IPS-NIHi11 (cell line): ENCODE measurements at places on chromosomes 12 and 14.

DNA sequence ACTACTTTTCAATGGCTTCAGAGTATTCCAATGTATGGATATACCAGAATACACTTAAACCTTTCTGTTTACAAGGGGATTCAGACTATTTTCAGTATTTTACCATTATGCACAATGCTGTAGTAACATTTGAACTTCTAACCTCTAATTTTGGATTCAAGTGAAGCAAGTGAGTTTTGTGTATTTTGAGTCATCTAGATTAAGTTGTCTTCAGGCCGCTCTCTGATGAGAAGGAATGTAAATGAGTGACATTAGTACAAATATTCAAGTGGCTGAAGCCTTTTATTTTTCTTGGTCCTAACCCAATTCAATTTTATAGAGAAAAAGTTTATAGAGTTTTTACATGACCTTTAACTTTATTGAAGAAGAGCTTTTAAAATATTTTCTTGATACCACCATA is 125.6 kb downstream of the PDE3A start:
- DNase-seq = no peak

DNA sequence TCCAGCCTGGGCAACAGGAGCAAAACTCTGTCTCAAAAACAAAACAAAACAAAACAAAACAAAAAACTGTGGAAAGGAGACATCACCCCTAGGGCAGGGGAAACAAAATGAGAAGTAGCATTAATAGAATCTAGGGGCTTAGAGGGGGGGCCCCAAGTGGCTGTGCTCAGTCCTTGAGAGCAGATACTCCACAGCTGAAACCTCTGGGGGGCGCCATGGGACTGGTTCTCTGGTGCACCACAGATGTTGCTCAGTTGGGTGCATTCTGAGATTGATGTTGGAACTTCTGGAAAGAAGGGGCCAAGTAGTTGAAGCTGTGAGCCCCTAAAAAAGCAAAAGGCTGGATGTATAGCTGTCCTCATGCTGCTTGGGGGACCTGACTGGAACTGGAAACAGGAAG is 11.8 kb upstream of the SYNE2 start:
- DNase-seq = peak; percentile 40

DNA sequence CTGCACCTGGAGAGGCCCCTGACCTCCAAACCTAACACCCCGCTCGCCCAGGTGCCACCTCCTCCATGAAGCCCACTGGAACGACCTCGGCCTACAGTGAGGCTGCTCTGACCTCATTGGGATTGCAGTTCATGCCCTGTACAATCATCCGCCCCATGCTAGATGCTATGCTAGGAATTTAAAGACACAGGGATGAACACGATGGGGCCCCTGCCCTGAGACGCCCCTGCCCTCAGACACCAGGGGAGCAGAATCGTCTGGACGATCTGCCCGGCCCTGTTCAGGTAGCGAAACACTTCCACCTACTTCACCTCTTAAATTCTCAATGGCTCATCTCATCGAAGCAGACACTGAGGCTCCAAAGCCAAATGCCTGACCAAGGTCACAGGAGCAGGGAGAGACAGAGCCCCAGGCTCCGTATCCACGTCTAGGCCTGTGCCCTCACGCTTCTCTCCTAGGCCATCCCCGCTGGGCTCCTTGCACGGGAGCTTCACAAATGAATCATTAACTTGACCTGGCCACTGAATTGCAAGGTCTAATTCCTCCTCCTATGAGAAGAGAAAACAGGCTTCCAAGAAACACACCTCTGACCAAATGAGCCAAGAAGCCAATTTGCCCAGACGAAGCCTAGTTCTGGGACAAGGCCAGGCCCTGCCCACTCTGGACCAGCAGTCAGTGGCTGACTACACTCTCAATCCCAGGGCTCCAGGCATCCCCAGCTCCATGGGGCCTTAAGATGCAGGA is 35.2 kb downstream of the SCARB1 start:
- DNase-seq = no peak

DNA sequence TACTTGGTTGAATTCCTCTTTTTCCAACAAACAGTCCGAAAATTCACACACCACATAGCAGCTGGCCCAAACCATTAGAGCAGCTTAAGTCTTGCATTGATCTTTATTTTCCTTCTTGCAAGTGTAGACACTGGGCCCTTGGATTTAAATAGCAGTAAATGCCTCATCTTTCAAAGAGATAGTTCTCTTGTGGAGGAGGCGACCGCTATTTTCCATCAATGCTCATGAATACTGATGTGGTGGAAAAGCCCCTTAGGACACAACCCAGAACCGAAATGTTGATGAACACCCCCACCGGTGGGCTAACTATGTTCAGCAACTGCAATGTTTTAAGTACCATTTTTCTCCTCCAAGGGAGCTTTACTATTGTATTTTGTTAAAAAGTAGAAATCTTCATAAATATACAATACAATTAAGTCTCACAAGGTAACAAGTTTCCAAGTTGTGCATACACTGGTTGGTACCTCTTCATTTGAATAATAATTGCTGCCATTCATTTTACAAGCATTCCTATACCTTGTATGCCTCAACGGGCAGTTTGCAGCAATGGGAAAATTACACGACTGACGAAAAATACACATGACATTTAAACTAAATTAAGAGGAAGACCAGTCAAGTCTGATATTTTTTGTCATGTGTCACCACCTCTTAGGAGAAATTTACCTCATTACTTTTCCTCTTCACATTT is 18.0 kb downstream of the NIN start:
- DNase-seq = no peak

DNA sequence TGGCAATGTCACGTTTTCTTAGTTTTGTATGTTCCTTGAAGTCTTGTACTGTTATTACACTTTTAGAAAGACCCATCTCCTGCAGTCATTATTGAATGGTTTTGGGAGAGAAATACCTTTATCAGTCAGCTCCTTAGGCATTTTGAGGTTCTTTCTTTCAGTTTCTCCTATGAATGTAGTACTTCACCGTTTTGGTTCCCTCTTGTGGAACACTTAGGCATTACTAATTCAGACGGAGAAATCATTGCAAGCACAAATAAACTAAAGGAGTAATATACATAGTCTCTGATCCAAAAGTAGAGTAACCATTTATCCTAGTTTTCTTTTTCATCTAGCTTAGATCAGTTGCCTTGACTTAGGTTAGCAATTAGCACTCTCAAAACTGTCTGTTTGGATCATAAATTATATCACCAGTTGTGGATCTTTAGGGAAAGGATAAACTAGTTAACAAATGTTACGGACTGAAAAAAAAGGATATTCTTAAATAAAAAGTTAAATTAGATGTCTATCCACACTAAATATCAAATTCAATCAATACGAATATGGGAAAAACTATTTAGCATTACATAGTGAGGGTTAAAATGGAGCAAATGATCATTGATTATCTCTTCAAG is 1538.3 kb upstream of the SEL1L start:
- DNase-seq = no peak

- DNase-seq = no peak
These were observed 277.4 kb downstream of the BCL11B start for GRCh38 chr14:98994561-98994960.

DNA sequence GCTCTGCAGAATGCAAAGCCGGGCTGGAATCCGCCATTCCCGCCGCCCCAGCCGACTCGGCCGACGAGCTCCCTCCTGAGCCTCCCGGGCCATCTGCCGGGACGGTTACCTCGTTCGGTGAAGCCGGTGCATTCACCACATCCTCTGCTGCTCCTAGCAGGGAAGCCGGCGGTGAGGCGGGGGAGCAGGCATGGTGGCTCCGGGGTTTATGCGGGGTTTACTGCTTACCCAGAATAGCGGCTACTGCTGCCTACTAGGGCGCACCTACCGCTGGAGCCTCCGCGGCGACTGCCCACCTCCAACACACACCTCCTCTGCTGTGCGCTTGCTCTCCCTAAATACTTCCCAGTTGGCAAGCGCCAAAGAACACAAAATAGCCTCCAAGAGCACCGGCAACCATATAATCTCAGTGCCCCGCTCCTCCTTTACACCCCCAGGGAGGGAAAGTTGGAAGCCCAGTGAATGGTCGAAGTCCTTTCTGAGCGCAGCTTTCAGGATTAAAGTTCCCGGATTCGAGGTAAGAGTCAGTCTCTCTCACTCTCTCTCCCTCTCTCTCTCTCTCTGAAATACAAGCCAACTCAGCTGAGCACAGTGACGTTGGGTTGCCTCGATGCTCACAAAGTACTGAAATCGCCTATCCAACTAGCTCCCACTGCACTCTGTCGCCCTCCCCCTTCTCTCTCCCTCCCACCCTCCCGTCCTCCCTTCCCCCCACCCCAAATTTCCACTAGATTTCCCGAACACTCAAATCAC is at the start of gene TBX5:
TBX5 (minus strand) TSS at position 626 of the 753 bp plus-strand sequence. CDS start 2,246 bp downstream, outside the sequence.
- DNase-seq = no peak

GRCh38 chr14:58560208-58560607 is 77.6 kb upstream of the DACT1 start:
- no peak for DNase-seq

DNA sequence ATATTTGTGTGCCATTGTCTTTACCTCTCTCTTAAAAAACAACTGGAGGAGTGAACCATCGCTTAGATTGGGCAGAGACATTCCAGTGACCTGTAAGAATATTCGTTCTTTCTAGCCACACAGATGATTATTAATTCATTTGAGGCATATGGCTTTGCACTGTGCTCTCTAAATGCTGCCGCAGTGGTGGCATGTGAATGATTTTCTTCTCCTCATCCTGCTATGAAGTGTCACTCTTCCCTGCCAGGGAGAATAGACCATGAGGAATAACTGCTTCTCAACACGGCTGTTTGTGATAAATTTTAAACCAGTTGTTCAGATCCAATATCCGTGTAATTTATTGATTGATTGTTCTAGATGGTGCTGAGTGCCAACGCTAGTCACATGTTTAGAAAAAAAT is 225.3 kb downstream of the CNTN1 start:
- no peak for DNase-seq

DNA sequence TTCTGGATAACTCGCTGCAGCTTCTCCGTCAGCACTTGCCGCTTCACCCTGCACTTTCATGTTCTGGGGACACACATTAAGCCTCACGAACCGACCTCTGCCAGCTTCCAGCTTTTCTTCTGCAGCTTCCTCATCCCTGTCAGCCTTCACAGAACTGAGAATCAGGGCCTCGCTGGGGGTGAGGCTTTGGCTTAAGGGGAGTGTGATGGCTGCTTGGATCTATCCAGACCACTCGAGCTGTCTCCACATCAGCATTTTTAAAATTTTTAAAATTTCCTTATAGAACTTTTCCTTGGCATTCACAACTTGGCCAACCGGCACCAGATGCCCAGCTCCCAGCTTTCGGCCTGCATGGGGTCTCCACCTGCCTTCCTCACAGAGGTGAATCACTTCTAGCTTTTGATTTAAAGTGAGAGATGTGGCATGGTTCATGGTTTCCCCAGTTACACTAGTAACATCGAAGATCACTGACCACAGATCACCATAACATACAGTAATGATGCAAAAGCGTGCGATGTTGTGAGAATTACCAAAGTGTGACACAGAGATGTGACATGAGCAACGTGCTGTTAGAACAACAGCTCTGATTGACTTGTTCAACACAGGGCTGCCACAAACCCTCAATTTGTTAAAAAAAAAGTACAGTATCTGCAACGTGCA is 139.1 kb upstream of the C14orf180 start:
- DNase-seq = no peak

DNA sequence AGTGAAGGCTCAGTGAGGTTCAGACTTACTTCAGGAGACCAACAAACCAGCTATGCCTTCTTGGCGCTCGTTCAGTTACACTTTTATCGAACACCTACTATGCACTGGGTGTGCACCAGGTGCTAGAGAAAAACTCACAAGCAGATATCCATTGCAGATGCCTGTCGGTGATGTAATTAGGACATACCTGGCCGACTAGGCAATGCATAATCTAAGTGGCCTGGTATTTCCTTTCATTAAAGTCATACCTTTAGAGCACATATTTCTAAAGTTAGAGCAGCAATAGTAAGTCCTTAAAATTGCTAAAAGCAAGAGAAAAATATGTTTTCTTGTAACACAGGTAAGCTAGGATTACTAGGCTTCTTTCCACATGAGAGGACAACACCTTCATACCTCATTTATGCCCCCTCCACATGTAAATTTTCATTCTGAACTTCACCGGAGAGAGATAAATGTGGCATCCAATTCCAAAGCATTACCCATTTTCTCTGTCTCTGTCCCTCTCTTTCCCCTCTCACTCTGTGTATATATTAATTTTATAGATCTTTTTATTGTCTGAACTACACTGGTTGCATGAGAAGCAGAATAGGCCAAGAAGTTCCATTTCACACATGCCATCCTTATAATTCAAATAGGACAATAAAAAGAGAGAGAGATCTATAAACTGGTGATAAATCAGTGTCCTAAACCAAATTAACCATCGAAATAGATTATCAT is 242.2 kb downstream of the SPTSSA start:
- peak; percentile 23 for DNase-seq

- DNase-seq = no peak
These were observed 118.8 kb downstream of the TPH2 start for GRCh38 chr12:72057330-72057914.

DNA sequence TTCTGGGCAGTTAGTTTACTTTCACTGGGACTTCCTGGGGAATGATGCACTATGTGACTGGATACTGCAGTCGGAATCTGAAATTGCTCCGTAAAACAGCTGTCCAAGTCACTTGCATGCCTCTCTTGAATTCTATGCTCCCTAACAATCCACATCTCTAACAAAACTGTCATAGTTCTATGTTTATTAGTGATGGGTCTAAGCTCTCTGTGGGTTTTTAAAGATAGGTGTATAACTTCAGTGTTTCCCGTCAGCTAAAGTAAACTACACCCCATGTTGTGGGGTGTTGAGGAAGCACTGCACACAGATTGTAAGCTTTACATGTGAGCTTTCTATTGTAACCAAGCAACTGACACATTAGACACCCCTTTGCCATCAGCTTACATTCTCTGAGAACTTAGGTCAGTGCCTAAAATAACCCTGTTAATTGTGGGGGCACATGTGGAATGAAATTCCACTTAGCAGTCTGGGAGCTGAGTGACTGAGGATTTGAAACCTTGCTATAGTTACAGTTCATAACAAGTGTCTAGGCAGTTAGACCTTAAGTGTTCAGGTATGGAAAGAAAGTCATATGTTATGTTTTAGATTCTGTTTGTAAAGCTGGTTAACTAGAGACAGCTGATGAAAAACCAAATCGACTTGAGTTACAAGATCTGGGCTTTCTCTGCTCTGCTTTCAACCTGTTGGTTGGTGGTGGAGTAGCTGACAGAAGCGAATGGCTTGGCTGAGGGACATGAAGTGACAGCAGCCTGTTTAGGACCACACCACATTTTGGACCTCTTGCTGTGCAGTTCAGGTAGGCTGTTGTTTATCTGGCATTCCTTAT is 165.7 kb downstream of the AKAP6 start:
- no peak for DNase-seq

GRCh38 chr14:33925235-33925634 is 25.6 kb downstream of the EGLN3 start:
- no peak for DNase-seq

GRCh38 chr12:31897781-31898503 is 61.3 kb upstream of the RESF1 start:
- peak; percentile 84 for DNase-seq
